ENCODE measurements at places on chromosomes 16 and 17.

- no peak for DNase-seq
Observed at GRCh38 chr17:79504181-79504605, 106.7 kb downstream of the RBFOX3 start.

DNA sequence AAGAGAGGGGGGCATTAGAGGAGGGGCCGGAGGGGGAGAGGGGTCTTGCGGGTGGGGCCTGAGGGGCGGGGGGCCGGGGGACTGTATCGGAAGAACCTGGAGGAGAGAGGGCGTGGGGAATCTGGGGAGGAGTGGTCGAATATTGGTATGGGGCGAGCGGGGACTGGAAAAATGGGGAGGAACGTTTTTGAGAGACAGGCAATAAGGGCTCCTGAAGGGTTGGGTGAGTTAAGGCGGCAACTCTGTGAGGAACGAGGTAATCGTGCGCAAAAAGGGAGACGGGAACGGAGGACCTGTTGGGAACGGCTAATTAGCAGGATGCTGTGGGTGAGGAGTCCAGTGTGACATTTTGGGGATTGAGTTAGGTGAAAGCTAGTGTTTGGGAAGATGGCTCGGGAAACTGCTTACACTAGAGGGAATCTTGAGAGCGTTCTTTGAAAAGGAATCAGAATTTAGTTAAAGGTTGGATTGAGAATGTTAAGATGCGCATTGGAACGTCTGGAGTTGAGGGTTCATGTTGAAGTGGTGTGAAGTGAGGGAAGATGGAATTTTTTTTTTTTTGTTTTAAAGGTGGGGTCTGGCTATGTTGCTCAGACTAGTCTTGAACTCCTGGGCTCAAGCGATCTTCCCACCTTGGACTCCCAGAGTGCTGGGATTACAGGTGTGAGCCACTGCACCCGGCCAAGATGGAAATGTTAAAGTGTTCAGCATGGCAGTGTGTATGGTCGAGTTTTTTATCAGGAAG, 662 bp downstream of the WIPF2 start:
- DNase-seq: no peak

- DNase-seq: no peak
Observed at GRCh38 chr16:84026606-84027005, 16.0 kb downstream of the SLC38A8 start.

DNA sequence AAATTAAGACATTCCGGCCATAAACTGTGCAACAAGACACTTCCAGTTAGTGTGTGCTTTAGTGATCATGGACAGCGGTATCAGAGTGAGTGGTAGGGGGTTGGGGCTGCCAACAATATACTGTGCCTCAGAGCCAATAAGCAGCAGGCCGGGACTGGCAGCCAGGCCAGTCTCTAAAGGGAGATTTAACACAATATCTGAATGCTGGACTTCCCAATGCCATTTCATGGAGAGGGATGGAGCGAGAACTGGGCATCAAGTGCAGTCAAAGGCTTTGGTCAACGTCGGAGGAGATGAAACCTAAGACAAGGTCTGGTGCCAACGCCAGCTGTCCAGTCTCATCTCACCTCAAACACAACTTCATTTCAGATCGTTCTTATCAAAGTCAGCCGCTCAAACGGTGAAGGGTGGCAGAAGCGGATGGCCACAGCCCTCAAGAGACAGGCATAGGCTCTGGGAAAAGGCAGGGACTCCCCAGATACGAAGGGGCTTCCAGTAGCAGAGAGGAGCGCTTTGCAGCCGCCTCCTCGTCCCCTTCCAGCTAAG, 935 bp downstream of the USP32 start:
- peak; percentile 39 for DNase-seq

DNA sequence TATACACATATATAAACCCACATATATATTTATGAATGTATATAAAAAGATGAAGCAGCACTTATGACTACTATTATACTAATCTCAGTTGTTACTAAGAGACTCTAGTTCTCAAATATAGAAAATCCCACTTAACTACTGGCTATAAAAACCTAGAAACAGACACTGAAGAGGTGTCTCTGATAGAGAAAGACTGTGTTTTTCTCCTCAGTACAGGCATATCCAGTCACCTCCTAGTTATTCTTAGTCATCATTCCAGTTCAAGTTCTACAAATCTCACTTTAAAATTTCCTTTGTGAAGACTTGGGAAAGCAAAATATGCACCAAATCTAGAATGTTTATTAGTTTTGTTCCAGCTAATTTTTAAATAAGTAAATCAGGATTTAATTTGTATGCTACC, 93.9 kb downstream of the STH start:
- DNase-seq: no peak

DNA sequence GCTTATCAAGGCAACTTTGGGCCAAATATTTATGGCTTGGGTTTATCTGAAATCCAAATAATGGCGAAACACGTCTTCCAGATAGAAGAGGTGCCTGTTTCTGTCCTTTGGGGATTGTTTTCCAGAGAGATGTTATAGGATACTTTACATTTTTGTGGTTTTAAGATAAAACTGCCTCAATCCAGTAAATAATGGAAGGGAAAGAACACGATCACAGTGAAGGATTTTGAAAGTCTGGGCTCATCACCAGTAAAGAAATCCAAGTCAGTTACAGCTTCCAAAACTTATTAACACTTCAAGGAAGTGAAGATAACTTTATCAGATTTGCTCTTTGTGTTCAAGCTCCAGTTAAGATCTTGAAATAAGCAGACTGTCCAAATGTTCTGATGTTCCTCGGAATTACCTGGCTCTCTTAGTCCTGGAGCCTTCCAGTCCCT, 30.1 kb downstream of the DNAH2 start:
- DNase-seq: peak; percentile 3

GRCh38 chr16:83312015-83312717, 495.6 kb upstream of the HSBP1 start:
- no peak for DNase-seq

GRCh38 chr16:67748834-67749233, 29.7 kb upstream of the GFOD2 start:
- DNase-seq: no peak

DNA sequence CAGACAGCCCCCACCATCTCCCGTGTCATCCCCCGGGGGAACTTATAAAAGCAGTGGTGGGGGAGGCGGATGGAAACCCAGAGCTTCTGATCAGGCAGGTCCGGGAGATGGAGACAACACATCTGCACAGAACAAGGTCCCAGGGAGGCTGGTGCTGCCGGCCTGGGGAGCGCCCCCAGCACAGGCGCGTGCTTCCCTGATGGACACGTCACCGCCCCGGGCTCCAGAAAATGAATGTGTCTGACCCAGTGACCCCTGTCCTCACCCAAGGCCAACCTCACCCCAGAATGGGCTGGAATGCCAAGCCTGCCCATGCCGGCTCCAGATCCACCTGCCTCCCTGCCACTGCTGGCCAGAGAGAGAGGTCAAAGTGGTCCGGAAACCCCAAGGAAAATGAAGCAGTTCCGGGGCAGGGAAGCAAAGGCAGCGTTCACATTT, 12.5 kb downstream of the SLC7A5 start:
- DNase-seq: no peak

GRCh38 chr17:15782866-15783265, 50.8 kb downstream of the TBC1D26 start:
- DNase-seq: no peak

- DNase-seq: no peak
Observed at GRCh38 chr17:46173153-46173552, 20.1 kb downstream of the KANSL1 start.

- DNase-seq: no peak
Observed at GRCh38 chr17:34154961-34155730, 99.9 kb upstream of the CCL2 start.

GRCh38 chr17:14270508-14270907, 30.4 kb upstream of the HS3ST3B1 start:
- DNase-seq: no peak

DNA sequence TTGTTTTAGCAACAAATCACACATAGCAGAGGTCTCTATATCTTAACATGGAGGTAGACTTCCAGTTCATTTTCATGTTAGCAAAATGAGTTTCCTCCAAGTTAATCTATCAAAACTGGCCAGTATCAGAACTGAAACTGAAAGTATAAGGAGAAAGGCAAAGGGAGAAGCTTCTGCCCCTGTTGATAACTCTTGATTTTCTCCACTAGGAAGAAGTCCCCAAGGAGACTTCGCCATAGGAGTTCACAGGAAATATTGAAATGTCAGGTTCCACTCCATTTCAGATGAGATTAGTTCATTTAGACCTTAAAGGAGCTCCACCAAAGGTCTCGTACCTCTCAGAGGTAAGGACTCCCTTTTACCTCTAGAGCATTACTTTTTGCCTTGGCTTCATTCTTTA, 1.2 kb upstream of the OGFOD3 start:
- DNase-seq: no peak

- no peak for DNase-seq
Observed at GRCh38 chr17:376936-377863, 24.6 kb upstream of the RPH3AL start.

DNA sequence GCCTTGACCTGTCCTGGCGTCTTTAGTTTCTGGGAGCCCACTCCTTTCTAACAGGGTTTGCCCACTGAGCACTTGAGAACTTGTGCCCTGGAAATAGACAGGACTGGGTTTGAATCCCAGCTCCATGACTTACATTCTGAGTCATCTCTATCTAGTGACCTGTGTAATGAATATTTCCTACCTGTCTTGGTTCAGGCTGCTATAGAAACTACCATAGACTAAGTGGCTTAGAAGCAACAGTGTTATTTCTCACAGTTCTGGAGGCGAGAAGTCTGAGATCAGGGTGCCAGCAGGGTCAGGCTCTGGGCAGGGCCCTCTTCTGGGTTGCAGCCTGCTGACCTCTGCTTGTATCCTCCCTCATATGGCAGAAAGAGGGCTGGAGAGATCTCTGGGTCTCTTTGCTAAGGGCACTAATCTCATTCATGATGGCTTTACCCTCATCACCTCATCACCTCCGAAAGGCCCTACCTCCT, 110.7 kb upstream of the DHX40 start:
- no peak for DNase-seq

DNA sequence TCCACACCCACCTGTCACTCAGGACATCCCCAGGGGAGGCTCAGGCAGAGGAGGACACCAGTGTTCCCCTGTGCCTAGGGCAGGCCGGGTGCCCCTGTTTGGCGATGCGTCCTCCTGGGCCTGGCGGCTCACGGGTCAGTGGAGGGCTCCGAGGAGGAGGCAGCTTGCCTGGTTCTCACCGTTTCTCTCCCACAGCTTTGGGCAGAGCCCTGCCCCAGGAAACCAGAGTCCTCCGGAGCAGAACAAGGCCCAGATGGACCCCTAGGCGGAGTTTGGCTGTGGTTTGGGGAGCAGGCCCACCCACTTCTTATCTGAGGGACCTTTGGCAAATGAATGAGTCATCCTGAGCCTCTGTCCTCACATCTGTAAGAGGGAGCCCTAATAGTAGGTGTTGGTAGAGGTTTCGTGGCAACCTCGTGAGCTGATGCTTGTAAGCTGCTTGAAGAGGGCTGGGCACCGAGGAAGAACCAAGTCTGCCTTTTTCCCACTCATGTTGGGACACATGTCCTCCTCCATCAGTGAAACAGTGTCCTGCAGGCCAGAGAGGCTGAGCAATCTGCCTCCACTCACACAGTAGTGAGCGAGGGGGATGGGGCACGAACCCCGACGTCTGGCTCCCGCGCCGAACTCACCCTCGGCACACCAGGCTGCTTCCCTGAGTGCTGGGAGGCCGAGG, 247.0 kb upstream of the CIBAR2 start:
- no peak for DNase-seq

DNA sequence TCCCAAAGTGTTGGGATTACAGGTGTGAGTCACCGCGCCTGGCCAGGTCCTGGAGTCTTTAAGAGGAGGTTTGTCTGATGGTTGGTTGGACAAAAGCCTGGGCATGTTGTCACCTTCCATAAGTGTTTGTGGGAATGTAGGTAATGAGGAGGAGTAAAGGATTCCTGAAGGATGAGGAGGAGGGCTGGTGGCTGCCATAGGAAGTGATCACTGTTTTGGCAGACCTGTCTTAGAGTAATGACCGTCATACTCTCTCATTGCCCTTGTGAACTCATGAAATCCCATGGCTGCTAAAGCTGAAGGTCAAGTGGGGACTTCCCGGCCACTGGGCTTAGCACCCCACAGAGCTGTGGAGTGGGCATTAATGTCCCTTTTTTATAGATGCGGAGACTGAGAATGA, 40.5 kb downstream of the TENT4B start:
- DNase-seq: no peak

DNA sequence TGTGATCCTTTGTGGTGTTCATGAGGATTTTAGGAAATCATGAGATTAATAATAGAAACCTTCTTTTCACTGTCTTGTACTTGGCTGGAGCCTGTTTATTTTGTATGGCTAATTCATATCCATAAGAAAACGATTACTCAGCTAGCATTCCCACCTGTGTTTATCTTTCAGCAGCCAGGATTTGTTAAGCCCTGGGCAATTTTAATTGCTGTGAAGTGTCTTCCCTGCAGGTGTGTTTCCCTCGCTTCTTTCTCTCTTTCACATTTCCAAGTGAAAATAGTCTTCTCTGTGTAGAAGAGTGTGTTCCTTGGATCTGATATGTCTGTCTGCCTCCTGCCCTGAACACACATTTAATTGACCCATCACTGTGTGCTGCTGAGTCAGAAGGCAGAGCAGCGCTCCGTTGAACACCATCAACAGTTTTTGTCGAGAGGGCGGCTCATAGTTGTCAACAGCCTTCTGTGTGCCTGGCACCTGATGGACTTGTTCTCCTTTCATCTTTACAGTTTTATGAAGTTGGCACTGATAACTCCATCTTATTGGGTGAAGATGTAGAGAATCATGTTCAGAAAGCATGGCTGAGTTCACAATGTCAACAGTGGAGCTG, 83.2 kb downstream of the SPECC1 start:
- no peak for DNase-seq

- peak; percentile 53 for DNase-seq
Observed at GRCh38 chr16:82031116-82032084, 3.7 kb upstream of the HSD17B2 start.

DNA sequence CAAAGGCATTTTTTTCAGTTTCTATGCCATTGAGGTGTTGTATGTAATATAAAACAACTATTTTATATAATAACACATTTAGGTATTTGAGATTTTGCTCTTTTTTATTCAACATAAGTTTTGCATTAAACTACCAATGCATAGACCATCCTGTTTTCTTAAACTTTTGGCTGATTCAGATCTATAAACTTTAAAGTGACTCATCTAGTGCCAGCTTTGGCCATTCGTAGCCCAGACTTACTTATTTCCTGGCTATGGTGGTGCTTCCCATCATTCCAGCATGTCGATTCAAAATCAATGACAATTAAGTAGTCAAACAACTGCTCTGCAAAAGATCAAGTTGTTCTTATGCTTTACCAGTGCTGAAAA, 3.1 kb downstream of the ERI2 start:
- no peak for DNase-seq

GRCh38 chr16:81581107-81581506, 136.5 kb downstream of the CMIP start:
- no peak for DNase-seq

GRCh38 chr17:30093463-30094147, 23.0 kb upstream of the NSRP1 start:
- peak; percentile 64 for DNase-seq

- no peak for DNase-seq
Observed at GRCh38 chr17:82917699-82918345, 78.0 kb upstream of the ZNF750 start.

- DNase-seq: no peak
Observed at GRCh38 chr17:30244853-30245385, 9.4 kb upstream of the SLC6A4 start.

Data from foreskin melanocyte (primary cell).